ENCODE measurements at places on chromosomes 4 and X.

- DNase-seq: no peak
Observed at GRCh38 chr4:37793562-37793961, 32.9 kb upstream of the PGM2 start.

- peak; percentile 3 for DNase-seq
Observed at GRCh38 chr4:8295471-8295870, 25.9 kb downstream of the HTRA3 start.

- DNase-seq: no peak
Observed at GRCh38 chrX:16552546-16552945, 97.4 kb upstream of the S100G start.

DNA sequence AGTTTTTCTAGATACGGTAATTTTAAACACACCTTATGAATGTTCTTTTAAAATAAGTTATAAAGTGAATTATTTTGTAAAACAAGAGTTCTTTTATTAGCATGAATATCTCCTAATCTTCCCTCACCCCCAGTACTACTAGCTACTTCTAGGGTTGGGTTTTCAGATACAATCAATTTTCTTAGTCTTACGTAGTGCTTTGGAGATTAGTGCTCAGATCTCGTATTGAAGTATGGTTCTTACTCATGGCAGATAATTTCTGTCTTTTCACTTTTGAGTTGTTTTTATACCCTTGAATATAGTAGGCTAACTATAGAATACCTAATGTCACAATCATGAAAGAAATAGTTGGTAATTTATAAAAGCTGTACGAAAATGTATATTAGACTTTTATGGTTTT is 43.2 kb downstream of the CDKL5 start:
- no peak for DNase-seq

DNA sequence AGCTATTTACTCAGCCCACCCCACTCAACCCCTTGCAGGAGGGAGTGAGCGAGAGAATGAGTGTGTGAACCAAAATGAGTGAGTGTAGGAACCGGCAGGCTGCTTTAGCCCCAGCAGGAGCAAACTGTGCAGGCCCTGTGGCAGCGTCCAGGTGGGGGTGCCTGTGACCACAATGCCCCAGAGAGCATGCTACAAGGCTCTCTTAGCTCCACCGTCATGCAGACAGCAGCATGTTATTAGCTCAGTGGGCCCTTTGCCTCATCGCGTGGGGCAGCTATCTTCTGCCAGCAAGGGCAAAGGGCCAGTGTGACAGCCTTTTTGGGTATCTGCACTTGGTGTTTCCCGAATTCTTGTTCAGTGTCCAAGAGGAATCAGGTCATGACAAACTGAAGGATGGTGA is 271.3 kb downstream of the GPM6A start:
- DNase-seq: no peak

DNA sequence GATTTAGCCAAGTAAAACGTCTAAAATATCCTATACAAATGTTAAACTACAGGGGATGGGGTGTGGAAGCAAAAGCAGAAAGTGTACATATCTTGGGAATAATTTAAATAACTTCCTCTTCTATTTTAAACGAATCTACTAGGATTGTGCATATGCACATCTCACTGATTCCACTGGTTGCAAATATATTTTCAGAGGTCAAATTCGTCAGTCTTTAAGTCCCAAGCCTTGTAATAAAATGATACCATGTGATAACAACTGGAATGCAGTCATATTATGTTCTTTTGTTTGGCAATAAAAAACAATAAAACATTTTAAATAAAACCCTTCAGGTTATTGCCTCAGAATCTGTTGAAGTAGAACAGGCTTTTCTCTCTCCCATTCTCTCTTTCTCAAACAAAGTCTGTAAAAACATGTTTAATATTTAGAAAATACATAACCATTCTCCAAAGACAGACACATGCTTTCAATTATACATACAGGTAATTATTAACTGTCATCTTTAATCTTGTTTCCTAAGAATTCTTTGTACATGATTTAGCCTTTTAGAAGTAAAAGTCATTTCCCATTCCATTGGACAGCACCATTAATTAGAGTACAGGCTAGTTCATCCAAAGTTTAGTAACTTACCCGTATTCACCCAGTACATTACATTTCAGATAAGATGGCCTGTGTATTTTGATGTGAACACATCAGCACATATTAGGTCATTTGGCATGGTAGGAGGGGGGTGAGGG is 421.1 kb downstream of the PCDH7 start:
- no peak for DNase-seq

DNA sequence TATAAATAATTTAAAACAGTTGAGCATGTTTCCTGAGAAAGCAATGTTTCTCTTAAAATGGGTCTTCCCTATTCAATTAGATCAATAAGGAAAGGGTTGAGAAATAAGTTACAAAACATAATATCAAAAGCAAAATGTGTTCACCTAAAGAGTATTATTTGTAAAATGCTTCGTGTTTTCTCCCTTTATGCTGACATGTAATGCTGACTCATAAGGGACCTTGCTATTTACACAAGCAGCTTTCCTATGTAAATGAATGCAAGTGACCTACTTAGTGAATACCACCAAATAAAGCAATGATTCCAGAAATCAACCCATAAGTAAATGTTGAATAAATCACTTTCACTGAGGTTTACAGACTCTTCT is 91.5 kb downstream of the ELOVL6 start:
- no peak for DNase-seq

- peak; percentile 70 for DNase-seq
Observed at GRCh38 chr4:98566361-98567008, 91.9 kb downstream of the TSPAN5 start.

DNA sequence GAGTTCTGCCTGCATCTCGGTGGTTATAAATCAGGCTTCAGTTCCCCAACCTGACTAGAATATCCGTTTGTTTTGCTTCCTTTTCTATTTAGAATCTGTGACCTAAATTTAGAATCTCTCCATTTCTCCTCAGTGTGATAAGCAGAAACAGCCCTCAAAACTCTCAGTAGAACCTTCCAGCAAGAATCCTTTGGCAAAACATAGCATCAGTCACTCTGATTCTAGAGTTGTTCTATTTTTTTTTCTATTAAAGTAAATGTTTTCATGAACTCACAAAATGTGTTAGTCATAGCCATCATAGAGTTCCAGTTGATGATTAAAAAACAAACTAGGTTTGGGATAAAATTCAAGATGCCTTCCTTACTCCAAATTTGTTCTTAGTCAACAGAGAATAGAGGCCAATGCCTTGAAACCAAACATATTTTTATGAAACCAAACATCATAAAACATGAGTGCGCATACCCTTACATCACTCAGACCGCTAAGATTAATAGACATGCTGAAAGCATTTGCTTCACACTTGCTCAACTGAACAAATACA is 13.2 kb upstream of the C1QTNF7 start:
- no peak for DNase-seq

GRCh38 chr4:93865650-93866049 is 37.1 kb downstream of the ATOH1 start:
- no peak for DNase-seq

- DNase-seq: no peak
Observed at GRCh38 chrX:67587946-67588624, 44.3 kb downstream of the AR start.

- no peak for DNase-seq
Observed at GRCh38 chr4:24024605-24025004, 134.8 kb upstream of the PPARGC1A start.

GRCh38 chrX:86078650-86079049 is 31.3 kb upstream of the CHM start:
- DNase-seq: no peak

DNA sequence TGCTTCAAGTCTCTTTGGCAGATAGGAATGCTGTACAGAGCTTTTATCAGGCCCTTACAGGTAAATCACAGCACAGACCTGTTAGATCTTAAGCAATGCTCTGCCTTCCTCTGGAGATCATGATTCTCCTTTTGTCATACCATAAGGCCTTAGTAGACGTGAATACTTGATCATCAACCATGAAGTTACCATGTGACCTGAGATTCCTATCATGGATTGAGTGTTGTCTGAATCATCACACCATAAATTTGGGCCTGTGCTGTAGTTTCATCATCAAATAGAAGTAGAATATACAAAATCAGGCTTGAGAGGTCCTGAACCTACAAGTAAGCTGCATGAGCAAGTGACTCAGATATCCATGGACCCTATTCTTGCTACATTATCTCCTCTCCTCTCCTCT is 466.8 kb upstream of the INTU start:
- DNase-seq: no peak

- no peak for DNase-seq
Observed at GRCh38 chr4:184282251-184282713, 64.6 kb upstream of the ENPP6 start.

DNA sequence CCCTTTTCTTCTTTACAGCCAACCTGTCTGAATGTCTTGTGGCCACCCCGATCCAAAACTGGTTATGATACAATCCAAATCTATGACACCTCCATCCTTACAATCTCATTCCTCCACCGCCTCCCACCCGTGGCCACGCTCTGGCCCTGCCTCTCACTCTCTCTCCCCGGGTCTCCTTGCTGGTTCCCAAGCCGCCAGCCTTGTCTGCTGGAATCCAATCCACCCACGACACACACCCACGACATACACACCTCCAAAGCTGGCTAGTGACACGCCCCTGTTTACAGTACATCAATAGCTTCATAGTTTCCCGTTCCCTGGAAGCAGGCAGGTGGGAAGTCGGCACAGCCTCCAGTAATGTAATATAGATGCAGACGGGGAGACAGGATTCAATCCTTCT is 99.0 kb downstream of the WFS1 start:
- peak; percentile 78 for DNase-seq

DNA sequence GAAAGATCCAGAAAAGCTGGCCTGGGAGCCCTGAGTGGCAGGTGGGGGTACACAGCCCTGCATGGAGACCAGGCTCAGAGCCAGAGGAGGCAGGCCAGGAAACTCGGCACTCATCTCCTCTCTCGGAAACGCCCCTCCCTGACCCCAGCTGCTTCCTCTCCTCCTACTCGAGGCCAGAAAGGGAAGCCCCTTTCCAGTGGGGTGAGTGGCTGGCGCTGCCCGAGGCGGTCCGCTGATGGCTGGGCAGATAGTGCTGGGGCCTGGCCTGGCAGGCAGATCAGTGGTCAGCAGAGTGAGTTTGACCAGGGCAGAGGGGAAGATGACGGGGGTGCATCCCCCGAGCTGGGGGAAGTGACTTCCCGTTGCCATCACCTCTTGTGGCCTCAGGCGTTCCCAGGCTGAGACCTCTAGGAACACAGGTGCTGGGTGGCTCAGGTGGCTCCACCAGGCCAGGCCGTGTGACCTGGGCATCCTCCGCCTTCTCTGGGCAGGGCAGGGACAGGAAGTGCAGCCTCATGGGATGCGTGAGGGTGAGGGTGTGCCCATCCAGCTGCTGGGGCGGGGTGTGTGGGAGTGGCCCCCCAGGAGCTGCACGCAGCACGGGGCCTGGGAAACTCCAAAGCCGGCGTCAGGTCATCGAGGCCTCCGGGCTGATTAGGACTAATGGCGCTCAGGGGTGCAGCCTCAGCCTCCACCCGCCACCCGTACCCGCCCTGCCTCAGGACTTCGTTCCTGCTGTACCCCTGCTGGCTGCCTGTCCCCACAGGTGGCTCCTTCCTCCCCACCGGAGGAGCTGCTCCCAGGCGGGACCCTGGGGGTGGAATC is 5.7 kb downstream of the SH3BP2 start:
- no peak for DNase-seq

Measured in posterior cingulate gyrus (tissue), 11 donors.